Stimulated activated CD8-positive, alpha-beta memory T cell treated with anti-CD3 and anti-CD28 coated beads, Interleukin-4, amount 100 ng/mL, for 1 hour (primary cell): ENCODE measurements at places on chromosomes 16 and 17.

- DNase-seq: no peak
Measured at GRCh38 chr17:2801841-2802240, 5.6 kb downstream of the RAP1GAP2 start.

GRCh38 chr16:35319536-35320192, 1860.3 kb downstream of the TP53TG3F start:
- DNase-seq: no peak

- DNase-seq: no peak
Measured at GRCh38 chr16:53707671-53708070, 3.7 kb downstream of the FTO start.

DNA sequence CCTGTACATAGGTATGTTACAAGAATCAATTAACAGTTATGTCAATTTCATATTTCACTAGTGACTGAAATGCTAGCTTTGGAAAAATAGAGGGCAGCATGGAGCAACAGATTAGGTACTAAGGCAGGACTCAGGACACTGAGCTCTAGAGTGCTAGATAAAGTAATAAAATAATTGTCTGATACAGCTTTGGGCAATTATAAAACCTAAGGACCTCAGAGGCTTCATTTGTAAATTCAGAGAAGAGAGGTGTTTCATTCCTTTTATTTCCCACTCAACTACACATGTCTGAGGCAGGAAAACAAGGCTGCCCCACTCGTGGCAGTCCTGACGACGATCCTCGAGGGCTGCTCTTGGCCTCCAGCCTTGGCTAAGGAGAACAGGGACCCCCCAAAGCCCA, 81.5 kb downstream of the CA4 start:
- no peak for DNase-seq

GRCh38 chr16:3698941-3699340, 18.4 kb downstream of the TRAP1 start:
- DNase-seq: no peak

- DNase-seq: no peak
Measured at GRCh38 chr17:75652341-75652740, 14.6 kb downstream of the RECQL5 start.

- no peak for DNase-seq
Measured at GRCh38 chr17:19248928-19249574, 11.9 kb downstream of the EPN2 start.

DNA sequence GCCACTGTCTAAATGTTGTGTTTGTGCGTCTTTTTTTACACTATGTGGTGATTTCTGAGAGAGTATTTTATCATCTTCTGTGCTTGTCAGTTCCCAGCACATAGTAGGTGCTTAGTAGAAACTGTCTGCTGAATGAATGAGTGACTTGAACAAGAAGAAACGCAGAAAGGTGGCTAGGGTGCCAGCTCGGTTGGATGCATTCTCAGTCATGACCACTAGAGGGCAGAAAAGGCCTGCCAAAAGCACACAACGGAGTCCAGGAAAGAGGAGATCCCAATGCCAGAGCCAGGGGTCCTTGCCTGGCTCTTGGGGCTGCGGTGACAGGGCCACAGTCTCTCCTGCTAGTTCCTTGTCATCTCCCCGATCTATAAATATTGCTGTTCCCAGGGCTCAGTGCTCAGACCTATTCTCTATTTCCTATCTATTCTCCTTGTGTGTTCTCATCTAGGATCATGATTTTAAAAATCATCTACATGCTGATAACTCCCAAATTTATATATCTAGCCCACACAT, 57.3 kb upstream of the CCL1 start:
- peak; percentile 54 for DNase-seq

GRCh38 chr17:53633856-53634255, 188.9 kb upstream of the KIF2B start:
- no peak for DNase-seq

DNA sequence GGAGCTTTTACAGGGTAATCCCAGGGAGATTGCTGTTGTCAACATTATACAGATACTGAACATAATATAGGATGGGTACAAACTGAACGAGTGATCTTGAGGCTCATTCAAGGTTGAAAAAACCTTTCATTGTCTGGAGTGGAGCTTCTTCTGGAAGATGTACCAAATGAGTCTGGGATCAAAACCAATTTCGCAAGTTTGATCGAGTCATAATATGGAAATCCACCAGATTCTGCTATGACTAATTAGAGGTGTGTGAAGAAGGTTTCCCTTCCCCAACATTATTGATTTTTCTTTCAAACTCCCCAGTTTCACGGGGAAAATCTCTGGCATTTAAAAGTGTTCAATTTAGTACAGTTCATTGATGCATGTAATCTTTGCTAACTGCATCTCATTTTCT, 324.1 kb downstream of the ZFHX3 start:
- DNase-seq: no peak

GRCh38 chr17:27247071-27247957, 46.6 kb upstream of the WSB1 start:
- no peak for DNase-seq

DNA sequence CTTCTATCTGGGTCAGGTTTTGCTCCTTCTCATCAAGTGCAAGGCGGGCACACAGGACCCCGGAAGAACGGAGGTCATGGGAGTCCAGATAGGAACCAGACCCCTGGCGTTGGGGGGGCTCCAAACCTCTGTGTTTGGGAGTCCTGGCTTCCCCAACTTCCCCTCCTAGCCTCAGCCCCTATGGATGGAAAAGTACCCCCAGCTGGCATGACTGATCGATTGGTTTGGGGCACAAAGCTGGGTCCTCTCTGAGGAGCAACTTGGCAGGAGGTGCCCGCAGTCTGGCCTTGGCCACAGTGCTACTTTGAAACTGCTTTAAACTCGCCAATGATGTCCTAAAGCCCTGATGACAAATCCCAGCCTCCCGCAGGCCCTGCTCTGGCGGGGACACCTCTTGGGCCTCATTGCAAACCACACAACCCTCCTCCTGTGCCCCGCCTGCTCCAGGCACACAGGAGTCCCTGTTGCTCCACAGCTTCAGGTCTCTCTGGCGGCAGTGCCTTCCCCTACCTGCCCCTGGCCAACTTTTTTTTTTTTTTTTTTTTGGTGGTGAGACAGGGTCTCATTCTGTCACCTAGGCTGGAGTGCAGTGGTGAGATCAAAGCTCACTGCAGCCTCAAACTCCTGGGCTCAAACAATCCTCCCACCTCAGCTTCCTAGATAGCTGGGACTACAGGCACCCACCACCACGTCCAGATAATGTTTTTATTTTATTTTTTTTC, 38.0 kb upstream of the SNN start:
- no peak for DNase-seq

DNA sequence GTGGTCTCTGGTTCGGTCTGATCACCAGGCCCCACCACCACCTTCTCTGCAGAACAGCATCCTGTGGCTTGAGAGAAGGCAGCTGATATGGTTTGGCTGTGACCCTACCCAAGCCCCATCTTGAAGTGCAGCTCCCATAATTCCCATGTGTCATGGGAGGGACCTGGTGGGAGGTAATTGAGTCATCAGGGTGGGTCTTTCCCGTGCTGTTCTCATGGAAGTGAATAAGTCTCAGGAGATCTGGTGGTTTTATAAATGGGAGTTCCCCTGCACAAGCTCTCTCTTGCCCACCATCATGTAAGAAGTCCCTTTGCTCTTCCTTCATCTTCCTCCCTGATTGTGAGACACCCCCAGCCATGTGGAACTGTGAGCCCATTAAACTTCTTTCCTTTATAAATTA, 352.3 kb upstream of the CDH5 start:
- no peak for DNase-seq

GRCh38 chr17:37813751-37814150, 68.9 kb upstream of the HNF1B start:
- no peak for DNase-seq

GRCh38 chr16:11032000-11032921, 87.9 kb downstream of the CLEC16A start:
- DNase-seq: no peak
